ENCODE measurements at places on chromosomes 7 and 10.

DNA sequence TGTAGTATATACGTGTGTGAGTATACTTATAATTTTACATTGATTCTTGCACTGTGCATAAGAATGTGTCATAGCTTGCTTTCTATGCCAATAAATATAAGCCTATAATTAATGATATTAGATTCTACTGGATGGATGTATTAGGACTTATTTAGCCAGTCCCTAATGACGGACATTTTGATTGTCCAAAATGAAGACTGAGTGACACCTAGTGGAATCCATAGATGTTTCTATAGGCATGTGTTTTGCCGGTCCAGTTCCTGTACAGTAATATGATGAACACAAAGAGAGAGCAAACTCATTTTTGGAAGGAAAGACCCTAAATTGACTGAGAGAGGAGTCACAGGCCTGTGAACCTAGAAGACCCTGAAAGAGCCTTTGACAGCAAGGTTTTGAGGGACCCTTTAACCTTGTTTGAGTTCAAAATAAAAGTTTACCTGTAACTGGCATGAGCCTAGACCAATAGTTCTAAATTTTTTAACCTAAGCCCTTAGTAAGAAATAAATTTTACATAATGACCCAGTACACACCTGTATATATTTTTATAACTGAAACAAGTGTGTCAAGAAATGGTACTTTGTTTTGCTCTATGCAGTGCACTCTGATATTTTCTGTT is 42.4 kb upstream of the AGBL3 start:
- DNase-seq = peak; percentile 20

DNA sequence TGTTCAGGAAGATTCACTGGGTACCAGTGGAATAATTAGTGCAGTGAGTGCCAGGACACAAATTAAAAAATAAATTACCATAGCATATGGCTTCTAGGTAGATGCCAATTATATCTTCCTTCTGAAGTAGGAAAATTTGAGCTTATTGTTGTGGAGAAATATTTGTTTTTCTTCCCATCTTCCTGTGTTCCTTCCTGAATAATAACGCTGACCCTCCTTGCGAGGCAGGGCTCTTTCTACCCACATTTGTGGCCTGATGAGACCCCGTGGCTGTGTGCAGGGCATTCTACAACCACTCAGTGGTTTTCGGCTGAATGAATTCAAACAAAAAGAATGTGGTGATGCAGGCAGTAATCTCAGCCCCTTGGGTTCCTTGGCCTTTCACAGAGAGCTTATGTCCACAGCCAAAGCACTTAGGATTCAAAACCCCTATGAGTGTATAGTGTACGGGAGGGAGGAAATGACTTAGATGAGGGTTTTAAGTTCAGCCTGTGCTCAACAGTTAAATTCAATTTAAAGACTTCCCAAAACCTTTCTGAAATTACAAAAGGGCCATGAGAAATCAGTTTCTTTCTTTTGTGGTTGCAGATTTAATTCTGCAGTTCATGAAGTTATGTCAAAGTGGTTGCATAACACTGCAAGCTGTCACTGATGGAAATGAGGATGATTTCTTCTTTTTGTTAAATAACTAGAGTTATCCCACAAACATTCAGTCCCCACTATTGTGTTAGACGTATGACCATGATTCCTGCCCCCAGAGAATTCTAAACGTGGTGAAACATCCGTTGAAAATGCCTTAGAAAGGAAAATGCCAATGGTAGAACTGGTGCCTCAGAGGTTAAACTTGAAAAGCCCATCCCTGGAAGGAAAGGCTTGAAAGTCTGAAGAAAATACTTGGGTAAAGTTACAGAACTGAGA is 255.3 kb downstream of the FZD1 start:
- DNase-seq = no peak

DNA sequence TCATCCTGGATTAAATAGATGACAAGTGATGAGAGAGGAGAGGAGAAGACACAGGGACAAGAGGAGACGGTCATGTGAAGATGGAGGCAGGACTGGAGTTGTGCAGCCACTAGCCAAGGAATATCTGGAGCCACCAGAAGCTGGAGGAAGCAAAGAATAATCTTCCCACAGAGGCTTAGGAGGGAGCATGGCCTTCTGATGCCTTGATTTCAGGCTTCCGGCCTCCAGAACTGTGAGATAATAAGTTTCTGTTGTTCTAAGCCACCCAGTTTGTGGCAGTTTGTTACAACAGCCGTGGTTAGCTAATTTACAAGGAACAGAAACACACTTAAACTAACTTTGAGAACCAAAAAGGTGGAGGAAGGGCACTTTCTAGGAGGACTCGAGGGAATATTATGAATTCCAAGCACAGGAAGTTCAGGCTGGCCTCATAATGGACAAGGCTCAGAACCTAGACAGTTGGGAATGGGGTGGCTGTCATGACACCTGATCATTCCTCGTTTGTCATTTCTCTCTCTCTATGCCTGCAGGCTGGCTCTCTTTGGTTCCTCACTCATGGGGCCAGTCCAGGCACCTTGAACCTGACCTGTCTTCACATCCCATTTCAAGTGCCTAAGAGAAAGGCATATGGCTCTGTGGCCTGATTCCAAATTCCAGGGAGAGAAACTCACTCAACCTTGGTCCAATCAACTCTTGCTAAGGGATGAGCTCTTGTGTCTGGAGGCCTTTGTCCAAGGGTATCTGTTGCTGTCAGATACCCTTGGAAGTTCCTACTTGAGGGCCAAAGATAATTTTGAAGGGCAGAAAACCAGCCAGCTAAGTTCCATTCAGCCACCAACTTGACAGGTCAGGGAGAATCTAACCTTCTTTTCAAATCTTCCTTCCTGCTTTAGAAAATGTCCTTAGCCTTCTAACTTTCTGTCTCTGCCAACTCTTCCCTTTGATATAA is 33.5 kb upstream of the PDZD8 start:
- no peak for DNase-seq

DNA sequence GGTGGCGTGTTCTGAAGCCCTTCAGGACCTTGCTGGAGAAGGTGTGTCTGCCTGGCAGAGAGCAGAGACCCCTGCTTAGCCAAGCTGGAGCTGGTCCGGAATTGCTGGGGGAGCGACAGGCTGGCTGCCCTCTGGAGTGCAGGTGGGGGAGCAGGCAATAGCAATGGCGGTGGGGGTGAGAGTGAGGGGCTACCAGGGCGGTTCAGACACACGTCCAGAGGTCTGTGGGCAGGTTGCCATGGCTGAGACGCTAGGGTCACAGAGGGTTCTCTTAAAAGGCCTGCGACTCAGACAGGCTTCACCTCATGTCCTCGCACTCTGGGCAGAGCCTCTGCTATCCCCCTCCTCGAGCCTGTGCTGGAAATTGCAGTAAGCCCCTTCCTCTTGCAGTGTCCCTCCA is 329.0 kb upstream of the C7orf33 start:
- DNase-seq = no peak

DNA sequence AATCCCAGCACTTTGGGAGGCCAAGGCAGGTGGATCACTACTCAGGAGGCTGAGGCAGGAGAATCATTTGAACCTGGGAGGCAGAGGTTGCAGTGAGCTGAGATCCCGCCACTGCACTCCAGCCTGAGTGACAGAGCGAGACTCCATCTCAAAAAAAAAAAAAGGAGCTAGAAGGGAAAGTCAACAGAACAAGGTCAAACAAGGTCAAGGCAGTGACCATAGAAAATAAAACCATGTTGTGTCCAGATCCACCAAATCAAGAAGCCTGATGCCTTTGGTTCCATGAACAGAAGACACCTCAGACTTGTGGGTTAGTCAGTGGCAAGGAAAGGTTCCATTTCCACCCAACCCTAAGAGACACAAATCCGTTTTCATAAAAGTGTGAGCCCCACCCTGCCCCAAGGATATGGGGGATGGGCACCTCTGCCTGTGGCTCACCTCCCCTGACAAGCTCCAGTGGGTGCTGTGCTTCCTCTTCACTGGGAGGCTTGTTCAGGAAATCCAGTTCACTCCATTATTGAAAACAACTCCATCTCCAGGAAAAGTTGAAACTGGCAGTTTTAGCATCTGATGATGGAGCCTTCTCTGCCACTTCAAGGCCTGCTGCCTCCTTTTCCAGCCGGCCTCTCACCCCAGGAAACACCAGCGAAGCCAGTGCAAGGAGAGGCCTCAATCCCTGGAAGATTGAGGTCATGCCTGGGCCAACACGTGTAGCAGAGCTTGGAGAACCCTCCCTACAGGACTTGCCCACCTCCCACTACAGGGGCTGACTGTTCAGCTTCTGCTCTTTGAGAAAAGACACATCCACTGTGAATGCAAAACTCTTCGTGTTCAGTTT is 152.9 kb downstream of the NRF1 start:
- no peak for DNase-seq

GRCh38 chr10:132281915-132282666 is 25.7 kb downstream of the STK32C start:
- DNase-seq = no peak

GRCh38 chr10:116364868-116365267 is 40.6 kb downstream of the CCDC172 start:
- DNase-seq = no peak

DNA sequence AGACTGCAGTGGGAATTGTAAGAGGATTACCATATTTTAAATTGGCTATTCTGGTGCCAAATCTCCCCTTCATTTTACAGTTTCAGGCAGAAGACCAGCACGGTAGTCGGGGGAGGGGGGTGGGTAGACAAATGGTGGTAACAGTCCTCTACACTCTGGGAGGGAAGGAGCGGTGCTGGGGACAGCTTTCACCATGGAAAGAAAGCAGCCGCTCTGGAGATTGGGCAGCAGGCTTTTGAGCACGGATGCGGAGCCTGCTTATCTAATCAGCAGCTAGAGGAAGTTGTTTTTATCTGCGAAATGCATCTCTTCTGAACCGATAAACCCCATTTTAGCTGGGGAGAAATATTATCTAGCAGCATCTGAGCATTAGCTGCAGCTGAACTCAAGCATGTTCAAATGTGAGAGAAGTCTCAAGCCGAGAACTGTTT is 28.7 kb downstream of the IKZF1 start:
- DNase-seq = no peak

DNA sequence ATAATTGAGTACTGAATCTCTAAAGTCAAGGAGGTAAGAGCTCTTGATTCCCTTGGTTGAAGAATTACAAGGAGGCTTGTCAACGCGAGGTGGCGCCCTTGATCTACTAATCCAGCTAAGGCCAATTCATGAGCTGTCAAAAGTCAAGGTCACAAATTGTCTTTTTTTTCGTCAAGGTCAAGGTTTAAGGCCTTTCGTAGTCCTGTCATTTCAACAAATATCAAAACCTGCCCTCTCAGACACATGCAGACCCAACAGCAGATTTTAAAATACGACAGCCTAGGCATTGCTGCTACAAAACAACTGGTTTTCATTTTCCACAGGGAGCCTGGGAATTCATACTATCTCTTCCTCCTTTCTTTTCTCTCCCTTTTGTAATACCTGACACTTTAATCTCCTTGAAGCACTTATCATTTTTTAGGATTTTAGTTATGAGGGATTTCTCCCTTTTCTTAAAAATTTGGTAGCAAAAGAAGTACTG is 3.6 kb downstream of the HOXA13 start:
- DNase-seq = no peak

- no peak for DNase-seq
These were observed 264.0 kb downstream of the INHBA start for GRCh38 chr7:41438705-41439514.

- DNase-seq = peak; percentile 24
These were observed 20.3 kb upstream of the SFRP5 start for GRCh38 chr10:97791824-97792721.

DNA sequence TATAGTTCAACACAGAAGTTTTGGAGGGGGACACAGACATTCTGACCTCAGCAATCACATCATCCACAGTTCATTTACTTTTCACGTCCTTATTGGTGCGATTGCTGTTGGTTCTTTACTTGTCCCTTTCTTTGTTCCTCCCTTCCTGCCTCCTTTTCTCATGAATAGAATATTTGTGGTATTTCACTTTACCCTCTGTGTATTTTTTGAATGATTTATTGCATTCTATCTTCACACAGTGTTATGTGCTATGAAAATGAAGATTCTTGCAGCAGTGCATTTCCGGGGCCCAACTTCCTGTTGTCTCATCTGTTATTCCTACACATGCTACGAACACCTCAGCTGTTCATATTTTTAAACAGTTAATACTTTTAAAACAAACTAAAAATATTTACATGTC is 179.6 kb downstream of the ZMYND11 start:
- no peak for DNase-seq

GRCh38 chr7:92723943-92724342 is 112.4 kb downstream of the CDK6 start:
- DNase-seq = no peak

DNA sequence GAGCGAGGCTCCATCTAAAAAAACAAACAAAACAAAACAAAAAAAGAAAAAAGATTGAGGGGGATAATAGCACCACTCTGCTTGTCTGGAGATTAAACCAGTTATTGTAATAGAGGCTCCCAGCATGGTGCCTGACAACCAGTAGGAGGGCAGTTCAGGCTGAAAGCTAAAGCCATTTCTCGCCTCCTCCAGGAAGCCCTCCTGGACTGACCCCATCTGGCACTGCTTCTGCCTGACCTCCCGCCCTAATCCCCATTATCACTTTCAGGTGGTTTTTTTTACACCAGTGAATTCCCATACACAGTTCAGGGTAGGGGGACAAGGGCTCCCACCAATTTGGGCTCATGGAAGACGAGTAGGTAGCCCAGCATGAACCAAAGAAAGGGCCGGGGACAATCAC is 8.8 kb upstream of the ELN start:
- no peak for DNase-seq

GRCh38 chr10:8183241-8183704 is 128.8 kb downstream of the GATA3 start:
- DNase-seq = peak; percentile 58

DNA sequence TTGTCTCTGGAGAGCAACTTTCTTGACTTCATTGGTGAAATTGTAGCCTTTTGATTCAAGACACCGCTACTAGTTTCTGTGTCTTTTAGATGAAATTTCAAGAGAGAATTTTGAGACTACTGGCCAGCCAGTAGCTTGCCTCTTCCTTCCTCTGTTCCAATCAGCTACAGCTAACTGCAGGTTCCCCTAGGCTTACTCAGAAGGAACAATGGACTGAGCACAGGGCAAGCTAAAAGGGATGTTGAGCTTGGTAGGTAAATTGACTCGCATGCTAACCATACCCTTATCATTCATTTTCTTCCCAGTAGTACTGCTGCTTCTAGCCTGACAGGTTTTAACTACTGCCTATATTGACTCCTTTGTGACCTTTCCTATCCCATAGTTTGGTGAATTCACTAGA is 81.1 kb downstream of the RUNDC3B start:
- no peak for DNase-seq

DNA sequence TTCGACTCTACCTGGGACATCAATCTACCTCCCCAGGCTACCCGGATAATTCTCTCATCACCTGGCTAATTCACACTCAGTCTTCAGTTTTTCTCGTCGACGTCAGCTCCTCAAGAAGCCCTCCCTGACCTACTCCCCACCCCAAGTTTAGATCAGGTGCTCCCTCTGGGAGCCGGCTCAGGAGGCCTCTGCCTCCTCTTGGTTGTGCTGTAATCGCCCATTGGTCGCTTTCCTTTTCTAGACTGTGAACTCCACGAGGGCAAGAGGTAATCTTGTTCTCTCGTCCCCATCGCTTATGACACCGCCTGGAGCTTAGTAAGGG is 461 bp upstream of the WIPF3 start:
- DNase-seq = no peak

GRCh38 chr7:24082826-24083225 is 201.2 kb upstream of the NPY start:
- DNase-seq = no peak

Data from SW 1271 (cell line).